ENCODE measurements at places on chromosomes 6 and 20. TPM values are rescaled to one million over a fixed set of nuclear protein-coding genes. Genes with fewer than 3 reads are reported as not detected.
A peak's percentile ranks its signal among the peaks of the same experiment; 100 is the strongest.

Gene SIGLEC1
- 0.17 TPM for total RNA-seq

Gene ERVFRD-1
- total RNA-seq: not detected

Gene THBD
- total RNA-seq: 0.39 TPM

DNA sequence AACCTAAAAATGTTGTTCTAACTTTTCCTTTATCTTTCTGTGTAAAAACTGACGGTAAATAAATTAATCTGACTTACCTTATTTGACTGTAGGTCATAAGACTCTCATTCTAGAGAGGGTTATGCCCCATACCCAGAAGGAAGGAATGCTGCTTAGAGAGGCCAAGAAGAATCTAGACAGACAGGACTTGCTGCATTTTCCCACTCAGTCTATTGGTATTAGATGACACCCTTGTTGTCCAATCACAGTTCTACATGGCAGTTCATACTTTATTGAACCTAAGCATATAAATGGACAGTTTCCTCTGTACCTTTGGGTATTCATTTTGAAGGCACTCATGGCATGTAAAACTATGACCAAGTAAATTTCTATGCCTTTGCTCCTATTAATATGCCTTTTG is 359.6 kb upstream of the ID4 start:
- H3K4me1 ChIP-seq: peaks cover under 1% of the 10 kb centered on the region
- no peaks in the 10 kb centered on the region for H3K27me3 ChIP-seq
- H3K27ac ChIP-seq: no peak overlapping the region
- H3K36me3 ChIP-seq: no peaks in the 10 kb centered on the region

DNA sequence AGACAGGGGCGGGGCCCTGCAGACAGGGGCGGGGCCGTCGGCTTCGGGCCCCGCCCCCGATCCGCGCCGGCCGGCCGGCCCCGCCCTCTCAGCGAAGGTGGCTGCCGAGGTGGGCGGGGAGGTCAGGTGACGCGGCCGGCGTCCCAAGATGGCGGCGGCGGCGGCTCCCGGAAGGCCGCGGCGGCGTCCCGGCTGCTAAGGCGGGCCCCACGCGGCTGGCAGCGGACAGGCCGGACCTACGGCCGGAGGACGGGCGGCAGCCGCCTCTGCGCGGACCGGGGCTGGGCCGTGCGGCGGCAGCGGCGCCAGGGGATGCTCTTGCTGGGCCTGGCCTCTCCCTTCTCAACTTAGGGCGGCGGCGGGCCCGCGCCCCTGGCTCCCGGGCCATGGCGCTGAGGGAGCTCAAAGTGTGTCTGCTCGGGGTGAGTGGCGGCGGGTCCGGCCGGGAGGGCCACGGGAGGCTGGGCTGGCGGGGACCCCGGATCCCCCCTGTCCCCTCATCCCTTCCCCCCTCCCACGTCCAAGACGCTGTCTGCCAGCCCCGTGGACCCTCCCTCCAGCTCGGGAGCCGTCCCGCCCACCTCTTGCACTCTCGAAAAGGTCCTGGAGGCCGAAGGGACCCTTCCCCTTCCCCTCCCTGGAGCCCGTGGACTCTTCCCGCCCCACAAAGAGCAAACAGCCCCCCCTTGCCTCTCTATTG is at the start of gene RAB22A:
Gene RAB22A, plus strand, starts transcription at position 125 of the 700 bp plus-strand sequence. Its CDS starts 262 bp downstream, at position 387.
- H3K27me3 ChIP-seq: no peaks in the 10 kb centered on the region
- peaks cover 7% of the 10 kb centered on the region for H3K36me3 ChIP-seq
- H3K4me1 ChIP-seq: peaks cover 26% of the 10 kb centered on the region
- DNase-seq: peak; percentile 39

- H3K36me3 ChIP-seq: no peaks in the 10 kb centered on the region
- H3K4me1 ChIP-seq: peaks cover 20% of the 10 kb centered on the region
- no peak overlapping the region for H3K4me3 ChIP-seq
- DNase-seq: no peak
- H3K27ac ChIP-seq: no peak overlapping the region
Observed at GRCh38 chr20:44702776-44703175, 12.4 kb upstream of the CCN5 start.

- H3K27me3 ChIP-seq: no peaks in the 10 kb centered on the region
- no peaks in the 10 kb centered on the region for H3K36me3 ChIP-seq
- H3K4me3 ChIP-seq: no peak overlapping the region
- H3K27ac ChIP-seq: no peak overlapping the region
Observed at GRCh38 chr20:24048024-24048611, 59.5 kb upstream of the GGTLC1 start.

DNA sequence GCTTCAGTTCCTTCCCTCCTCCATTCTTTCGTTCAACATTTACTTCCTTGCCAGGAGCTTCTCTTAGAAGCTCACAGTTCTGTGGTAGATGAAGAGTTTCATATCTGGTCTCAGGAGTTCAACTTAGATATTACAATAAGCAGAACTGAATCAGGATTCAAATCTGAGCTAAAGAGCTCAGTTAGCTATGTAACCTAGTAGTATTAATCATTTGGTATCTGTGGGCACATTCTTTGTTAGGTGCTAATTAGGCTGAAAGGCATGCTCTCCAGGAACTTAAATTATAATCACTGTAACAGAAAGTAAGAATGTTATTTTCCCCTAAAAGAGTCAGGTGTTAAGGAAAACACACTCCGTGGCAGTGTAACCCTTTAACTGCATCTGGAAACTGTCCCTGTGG is 8.4 kb downstream of the ZNF76 start:
- DNase-seq: no peak
- no peak overlapping the region for H3K27ac ChIP-seq
- H3K4me1 ChIP-seq: peaks cover 4% of the 10 kb centered on the region
- H3K27me3 ChIP-seq: no peaks in the 10 kb centered on the region
- H3K36me3 ChIP-seq: no peaks in the 10 kb centered on the region
- H3K4me3 ChIP-seq: no peak overlapping the region

DNA sequence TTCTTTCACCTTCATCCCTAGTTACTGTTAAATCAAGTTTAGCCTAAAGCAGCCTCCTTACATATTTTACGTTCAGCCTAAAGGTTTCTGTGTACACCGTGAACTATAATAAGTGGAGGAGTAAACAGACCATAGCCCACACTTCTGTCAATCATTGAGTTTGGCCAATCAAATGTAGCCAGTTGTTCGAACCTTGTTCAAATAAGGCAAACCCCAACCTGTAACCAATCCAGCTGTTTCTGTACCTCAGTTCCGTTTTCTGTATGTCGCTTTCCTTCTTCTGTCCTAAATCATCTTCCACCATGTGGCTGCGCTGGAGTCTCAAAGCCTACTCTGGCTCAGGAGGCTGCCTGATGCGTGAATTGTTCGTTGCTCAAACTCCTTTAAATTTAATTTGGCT is 1.8 kb upstream of the FBXO30 start:
- no peak overlapping the region for H3K4me3 ChIP-seq
- no peaks in the 10 kb centered on the region for H3K36me3 ChIP-seq
- DNase-seq: no peak
- peaks cover 22% of the 10 kb centered on the region for H3K4me1 ChIP-seq
- no peak overlapping the region for H3K27ac ChIP-seq
- H3K27me3 ChIP-seq: no peaks in the 10 kb centered on the region

DNA sequence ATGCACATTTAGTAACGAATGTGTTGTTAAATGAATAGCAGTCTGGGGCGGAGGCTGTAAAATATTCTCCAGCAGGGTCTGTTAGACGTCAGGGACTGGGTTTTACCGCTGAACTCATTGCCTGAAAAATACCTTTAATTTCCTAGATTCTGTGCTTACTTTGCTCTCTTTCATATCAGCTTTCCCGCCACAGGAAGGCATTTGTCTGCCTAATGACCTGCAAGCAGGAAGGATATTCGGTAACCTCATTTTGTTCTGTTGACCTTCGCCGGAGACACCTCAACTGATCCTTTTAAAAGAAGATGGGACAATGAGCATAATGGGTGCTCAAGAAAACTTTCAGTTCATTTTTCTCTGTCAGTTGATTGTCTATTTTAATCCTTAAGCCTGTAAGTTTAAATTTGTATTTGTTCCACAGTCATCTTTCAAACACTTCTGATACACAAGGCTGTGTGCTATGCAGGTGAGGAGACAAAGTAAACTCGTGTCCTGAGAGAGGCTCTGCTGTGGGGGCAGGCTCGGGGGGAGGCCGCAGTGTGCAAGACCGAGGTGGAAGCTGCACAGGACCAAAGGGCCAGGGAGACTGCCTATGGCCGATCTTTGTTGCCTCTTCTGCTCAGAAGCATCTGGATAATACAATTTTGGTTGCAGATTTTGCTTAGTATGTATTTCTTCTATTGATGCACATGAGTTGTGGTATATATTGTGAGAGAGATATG is 27.4 kb upstream of the SIM1 start:
- no peak overlapping the region for H3K27ac ChIP-seq
- no peaks in the 10 kb centered on the region for H3K4me1 ChIP-seq
- DNase-seq: no peak
- no peaks in the 10 kb centered on the region for H3K27me3 ChIP-seq
- H3K4me3 ChIP-seq: no peak overlapping the region

- peaks cover 24% of the 10 kb centered on the region for H3K4me1 ChIP-seq
- DNase-seq: no peak
- no peaks in the 10 kb centered on the region for H3K27me3 ChIP-seq
Observed at GRCh38 chr20:33444797-33445560, 1.4 kb upstream of the SNTA1 start.

DNA sequence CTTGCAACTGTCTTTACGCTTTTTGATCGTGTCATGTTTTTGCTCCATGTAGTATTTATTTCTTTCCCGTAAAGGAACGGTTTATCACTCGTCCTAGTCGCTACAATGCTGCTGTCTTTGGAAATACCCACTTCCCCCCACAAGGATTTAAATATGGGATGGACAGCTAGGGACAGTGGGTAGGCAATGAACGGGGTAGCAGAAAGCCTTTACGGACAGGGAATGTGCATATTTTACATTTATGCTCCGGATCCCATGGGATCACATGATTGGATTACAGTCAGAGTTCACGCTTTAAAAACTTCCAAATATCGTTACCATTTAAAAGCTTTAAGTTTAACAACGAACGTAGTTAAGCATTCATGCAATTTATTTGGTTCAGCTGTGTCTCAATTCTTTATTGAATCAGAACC is 1.2 kb downstream of the HIVEP1 start:
- H3K4me3 ChIP-seq: peak overlapping the region; percentile 72
- H3K27ac ChIP-seq: peak overlapping the region; percentile 56

DNA sequence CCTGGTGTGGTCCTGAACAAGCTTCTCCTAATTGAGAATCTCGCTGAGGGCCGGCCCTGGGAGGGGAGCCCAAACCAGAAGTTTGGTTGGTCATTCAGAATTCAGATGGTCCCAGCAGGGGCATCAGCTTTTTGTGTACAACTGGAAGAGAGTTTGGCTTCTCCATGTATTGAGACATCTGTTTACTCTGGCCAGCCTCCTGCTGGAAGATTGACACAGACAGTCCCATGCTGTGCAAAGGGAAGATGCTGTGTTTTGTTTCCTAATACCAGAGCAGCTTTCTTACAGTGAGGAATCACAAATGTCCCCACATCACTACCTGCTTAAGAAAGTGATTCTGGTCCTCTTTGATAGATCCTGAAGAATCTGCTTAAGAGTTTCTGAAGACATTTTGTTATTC is 97.8 kb downstream of the PLEKHG1 start:
- no peaks in the 10 kb centered on the region for H3K36me3 ChIP-seq
- no peak for DNase-seq
- H3K27ac ChIP-seq: no peak overlapping the region
- H3K4me3 ChIP-seq: no peak overlapping the region
- H3K4me1 ChIP-seq: peaks cover 12% of the 10 kb centered on the region
- no peaks in the 10 kb centered on the region for H3K27me3 ChIP-seq

DNA sequence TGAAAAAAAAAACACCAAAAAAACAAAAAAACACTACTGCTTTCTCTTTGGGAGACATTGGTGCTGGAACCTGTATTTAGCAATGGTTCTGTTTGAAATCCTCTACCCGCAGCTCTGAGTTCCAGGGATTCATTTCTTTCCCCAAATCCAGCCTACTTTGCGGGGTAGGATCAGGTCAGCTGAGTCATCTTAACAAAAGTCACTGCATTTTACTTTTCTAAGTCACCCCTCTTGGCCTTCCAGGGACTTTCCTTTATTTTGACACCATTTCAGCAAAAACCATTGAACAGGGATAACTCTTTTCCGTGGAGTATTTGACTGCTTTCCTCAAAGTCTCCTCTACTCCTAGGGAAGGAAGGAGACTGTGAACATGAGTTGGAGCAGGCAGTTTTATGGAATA is 837.6 kb downstream of the MAFB start:
- H3K27me3 ChIP-seq: no peaks in the 10 kb centered on the region
- H3K27ac ChIP-seq: no peak overlapping the region
- no peak overlapping the region for H3K4me3 ChIP-seq

DNA sequence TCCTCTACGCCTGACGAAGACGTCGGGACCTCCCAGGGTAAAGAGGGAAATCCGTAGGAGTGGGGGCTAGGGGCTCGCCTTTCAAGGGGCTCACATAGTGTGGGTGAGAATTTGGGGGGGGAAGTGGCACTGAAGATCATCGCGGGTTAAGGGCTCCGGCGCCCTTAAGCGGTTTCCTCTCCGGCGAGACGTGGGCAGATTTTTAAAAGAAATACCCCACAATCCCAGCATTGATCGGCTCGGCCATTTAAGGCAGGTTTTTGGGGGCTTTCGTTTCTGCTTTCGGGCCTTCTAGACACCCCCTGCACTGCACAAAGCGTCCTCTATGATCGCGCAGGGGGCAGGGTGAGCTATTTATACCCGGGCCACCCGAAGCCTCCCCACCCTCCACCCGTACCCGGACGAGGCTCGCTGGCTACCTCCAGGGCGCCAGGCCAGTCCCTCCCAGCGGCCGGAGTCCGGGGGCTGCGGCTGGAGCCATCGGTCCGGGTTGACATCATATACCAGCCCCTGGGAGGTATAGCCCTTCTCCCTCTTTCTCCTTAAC is 1.2 kb downstream of the NKX2-2 start:
- H3K36me3 ChIP-seq: no peaks in the 10 kb centered on the region
- DNase-seq: no peak
- H3K4me3 ChIP-seq: no peak overlapping the region

DNA sequence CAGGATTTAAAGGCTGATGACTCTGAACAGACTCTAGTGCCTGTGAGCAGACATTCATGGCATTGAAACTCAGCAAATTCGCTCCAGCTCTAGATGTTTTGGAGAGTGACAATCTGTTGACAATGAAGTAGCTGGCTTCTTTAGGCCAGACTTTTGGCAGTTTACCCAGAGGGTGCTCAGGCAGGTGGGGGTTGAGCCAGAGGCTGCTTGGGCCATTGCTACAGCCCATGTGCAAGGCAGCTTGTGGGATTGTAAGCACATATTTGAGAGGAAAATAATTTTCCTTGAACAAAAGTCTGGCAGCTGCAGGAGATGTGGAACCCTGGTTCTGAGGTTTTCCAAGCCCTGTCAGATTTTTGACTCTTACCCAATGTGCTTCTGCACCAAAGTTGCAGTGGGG is 311.6 kb downstream of the CDC5L start:
- H3K4me3 ChIP-seq: no peak overlapping the region
- no peaks in the 10 kb centered on the region for H3K36me3 ChIP-seq
- H3K27ac ChIP-seq: no peak overlapping the region
- DNase-seq: no peak
- no peaks in the 10 kb centered on the region for H3K27me3 ChIP-seq
- no peaks in the 10 kb centered on the region for H3K4me1 ChIP-seq

DNA sequence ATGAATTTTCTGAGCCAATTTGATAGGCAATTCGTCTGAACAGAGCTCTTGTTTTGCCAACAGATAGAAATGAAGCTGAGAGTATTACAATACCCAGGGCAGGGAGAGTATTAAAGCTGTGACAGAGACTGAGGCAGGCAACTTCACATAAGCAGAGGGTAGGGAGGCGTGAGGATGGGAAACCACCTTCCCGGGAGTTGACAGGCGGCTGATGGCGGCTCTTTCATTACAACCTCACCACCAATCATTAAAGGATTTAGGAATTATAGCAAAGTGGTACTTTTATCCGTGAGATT is 73.3 kb downstream of the CD83 start:
- no peak for DNase-seq
- H3K27ac ChIP-seq: no peak overlapping the region
- H3K27me3 ChIP-seq: no peaks in the 10 kb centered on the region
- no peaks in the 10 kb centered on the region for H3K4me1 ChIP-seq
- no peak overlapping the region for H3K4me3 ChIP-seq
